ENCODE measurements at places on chromosomes 2 and 18. TPM values are rescaled to one million over a fixed set of nuclear protein-coding genes. Genes with fewer than 3 reads are reported as not detected.
A peak's percentile ranks its signal among the peaks of the same experiment; 100 is the strongest.

DNA sequence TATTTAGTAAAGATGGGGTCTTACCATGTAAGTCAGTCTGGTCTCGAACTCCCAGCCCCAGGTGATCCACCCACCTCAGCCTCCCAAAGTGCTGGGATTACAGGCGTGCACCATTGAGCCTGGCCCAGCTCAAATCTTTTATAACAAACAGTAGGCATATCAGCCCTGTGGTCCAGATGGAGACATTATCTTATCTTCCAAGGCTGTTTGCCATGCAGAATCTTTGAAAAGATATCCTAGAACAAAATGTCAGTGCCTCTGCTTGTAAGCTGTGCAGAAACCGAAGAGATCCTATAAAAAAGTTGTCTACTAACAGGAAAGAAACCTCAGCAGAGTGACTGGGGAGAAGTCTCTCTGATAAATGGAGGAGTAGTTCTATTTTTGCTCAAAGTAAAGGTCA is 142.1 kb downstream of the PTH2R start:
- no peak for DNase-seq

- no peak for DNase-seq
Observed at GRCh38 chr2:230770804-230771203, 58.2 kb downstream of the CAB39 start.

GRCh38 chr18:46152436-46152807 is 48.2 kb downstream of the HAUS1 start:
- DNase-seq: no peak

- no peak for DNase-seq
Observed at GRCh38 chr18:36083729-36084128, 16.4 kb upstream of the RPRD1A start.

- DNase-seq: no peak
Observed at GRCh38 chr2:69201259-69201658, 185.8 kb downstream of the GFPT1 start.

- DNase-seq: no peak
Observed at GRCh38 chr18:59547581-59548182, 149.5 kb downstream of the CCBE1 start.

DNA sequence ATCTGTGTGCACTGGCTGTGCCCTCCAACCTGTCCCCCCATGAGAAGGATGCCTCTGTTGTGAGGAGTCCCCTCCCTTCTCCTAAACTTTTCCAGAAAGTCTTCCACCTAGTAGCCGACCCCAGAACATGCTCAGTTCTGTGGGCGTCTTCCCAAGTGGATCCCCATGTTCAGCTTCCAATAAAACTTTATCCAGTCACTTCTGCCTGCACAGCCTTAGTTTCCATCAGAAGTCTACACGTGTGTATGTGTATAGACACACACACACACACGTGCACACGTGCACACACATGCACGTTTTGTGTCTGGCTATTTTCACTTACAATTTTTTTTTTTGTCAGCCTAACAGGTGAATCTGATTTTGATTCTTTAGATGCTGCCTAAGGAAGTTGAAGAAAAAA is 115.1 kb downstream of the RTP5 start:
- peak; percentile 3 for DNase-seq

DNA sequence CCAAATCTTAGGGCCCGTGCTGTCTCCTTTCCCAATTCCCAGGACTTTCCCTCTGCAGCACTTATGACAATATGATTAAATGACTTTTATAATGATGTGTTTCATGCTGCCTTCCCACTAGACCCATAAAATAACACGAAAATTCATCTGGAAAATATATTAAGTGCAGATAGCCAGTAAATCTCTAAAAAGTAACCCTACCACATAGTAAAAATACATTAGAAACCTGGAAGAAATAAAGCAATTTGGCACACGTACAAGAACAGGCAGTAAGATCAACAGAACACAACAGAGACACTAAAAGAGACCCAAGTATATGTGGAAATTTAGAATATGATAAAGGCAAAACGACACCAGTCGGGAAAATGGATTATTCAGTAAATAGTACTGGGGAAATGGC is 30.2 kb upstream of the POMC start:
- DNase-seq: no peak

Gene ABCB11
- total RNA-seq: not detected

DNA sequence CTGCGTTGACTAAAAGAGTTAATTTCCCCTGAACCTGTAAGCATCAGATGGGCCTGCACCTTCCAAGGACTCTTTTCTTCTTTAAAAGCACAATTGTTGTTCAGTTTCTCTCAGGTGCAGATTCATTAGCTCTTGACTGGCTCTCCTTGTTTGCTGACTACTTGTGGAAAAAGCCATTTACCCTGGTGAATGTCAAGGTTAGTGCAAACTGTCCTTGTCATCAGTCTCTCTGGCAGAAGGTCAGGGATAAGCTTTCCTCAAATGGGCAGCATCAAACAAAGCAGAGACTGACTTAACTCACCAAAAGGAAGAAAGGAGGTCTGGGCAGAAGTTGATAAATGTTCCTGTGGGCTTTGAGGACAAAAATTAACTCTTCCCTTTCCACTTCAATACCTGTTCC is 922.7 kb downstream of the BCL11A start:
- DNase-seq: no peak

Gene MBP
- 66.5 TPM for total RNA-seq

Gene ARMC9
- total RNA-seq: 17.1 TPM

Gene MC2R
- not detected for total RNA-seq

DNA sequence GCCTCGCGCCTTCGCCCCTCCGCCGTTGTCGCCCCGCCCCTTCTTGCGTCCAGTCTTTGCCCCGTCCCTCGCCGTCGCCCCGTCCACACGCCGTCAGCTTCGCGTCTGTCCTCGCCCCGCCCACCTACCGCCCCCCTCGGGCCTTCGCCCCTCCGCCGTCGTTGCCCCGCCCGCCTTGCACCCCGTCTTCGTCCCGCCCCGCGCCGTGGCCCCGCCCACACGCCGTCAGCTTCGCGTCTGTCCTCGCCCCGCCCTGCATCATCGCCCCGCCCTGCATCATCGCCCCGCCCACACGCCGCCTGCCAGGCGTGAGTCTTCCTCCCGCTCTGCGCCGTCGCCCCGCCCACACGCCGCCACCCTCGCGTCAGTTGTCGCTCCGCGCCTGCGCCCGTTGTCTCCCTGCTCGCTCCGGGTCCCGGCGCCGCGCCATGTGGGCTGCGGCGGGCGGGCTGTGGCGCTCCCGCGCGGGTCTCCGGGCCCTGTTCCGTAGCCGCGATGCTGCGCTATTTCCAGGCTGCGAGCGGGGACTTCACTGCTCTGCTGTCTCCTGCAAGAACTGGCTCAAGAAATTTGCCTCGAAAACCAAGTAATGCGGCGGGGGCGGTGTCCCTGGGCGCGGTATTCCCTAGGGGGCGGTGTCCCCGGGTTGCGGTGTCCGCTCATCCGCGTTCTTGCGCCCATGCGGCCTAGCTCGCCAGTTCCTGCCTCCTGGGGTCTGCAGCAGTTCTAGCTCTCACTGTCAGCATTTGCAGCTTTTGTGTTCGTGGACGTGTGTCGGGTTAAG is at the start of gene RBFA:
TSS of gene RBFA (plus strand) at position 367 of the 784 bp plus-strand sequence. CDS start at position 429, 62 bp downstream.
- DNase-seq: peak; percentile 100

Gene FTCDNL1
- 0.58 TPM for total RNA-seq

Gene CNDP1
- total RNA-seq: not detected

DNA sequence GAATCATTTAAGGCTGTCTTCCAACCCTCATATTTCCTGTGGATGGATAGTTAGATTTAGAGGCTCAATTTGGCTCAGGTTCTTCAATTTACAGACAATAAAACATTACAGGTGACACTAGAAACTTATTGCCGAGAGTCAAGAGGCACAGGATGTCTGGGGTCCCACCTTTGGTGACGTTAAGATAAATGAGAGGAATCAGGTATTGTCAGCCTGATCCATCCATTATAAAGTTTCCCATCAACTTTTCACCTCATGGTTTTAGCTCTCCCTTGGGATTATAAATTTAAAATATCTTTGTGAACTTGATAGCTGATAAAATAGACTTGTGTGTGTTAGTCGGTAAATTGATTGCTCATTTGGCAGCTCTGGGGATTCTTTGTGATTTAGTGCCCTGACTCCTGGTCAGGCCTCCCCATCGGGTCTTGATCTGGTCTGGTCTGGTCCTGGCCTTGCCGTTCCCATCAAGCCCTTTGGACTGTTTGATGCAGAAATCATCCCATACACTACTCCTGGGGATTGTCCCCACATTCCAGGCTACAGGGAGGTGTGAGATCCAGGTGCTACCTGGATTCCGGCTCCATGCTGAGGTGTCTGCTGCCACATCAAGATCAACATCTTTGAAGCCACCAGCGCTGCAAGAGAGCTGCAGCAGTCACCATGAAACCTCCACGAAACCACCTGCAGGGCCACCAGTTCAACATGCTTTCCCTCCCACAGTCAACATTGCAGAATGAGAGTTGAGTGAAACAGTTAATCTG is 130.9 kb downstream of the SH3BP4 start:
- no peak for DNase-seq

Gene TMEM163
- 13.4 TPM for total RNA-seq

- DNase-seq: no peak
Observed at GRCh38 chr2:240355001-240355891, 80.2 kb upstream of the GPC1 start.

GRCh38 chr2:126793885-126794613 is 104.6 kb upstream of the TEX51 start:
- DNase-seq: no peak

DNA sequence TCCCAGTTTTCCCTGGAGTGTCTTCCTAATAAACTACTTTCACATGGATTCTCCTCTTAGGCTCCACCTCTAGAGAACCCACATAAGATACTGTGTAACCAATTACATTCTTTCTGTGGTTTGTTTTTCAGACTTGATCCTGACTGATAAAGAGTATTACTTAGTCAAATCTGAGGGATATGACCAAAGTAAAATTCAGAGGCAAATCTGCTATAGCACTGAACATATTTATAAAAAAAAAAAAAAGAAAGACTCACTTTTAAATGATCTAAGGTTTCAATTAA is 13.9 kb downstream of the CKAP2L start:
- DNase-seq: no peak

Gene B4GALT6
- 0.58 TPM for total RNA-seq

- no peak for DNase-seq
Observed at GRCh38 chr18:63240531-63241316, 78.8 kb downstream of the BCL2 start.

DNA sequence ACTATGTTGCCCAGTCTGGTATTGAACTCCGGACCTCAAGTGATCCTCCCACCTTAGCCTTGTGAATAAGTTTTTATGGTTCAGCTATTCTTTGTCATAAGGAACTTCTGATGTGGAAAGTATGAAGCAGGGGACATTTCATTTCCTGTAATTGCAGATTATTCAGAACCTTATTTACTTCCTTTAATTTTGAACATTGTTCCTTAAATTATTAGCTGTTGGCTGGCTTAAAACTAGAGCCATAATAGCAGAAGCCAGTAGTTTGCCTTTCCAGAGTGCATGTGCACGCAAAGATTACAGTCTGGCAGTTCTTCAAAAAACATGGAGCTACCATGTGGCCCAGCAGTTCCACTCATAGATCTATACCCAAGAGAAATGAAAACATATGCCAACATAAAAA is 53.1 kb downstream of the PMS1 start:
- no peak for DNase-seq

- DNase-seq: peak; percentile 44
Observed at GRCh38 chr2:55163941-55164390, 68.1 kb downstream of the CLHC1 start.

Gene ABCG5
- total RNA-seq: not detected

Gene WDFY1
- total RNA-seq: 33.9 TPM

DNA sequence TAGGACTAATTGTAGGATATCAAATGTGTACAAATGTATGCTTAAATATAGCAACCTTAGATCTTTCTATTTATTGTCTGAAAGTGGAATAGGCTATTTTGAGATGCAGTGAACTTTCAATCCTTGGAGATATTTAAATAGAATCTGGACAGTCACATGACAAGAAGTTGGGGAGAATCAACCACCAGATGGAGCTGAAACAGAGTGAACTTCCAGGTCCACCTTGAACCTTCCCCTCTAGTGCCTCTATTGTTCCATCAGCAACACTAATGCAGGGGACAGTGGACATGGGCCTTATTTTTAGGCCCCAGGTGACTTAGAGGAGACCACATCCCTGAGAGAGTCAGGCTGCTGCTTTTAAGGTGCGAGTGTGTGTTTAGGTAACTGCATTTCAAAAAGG is 37.0 kb upstream of the CRIM1 start:
- DNase-seq: no peak

Data from stomach (tissue), 19 donors.